Activated CD8-positive, alpha-beta memory T cell treated with anti-CD3 and anti-CD28 coated beads, Interleukin-2, amount 10 ng/mL, durations not matched to agents 7 days and 5 days (primary cell): ENCODE measurements at places on chromosomes 1 and 21. TPM values are rescaled to one million over a fixed set of nuclear protein-coding genes. Genes with fewer than 3 reads are reported as not detected.

The OPTC gene
- total RNA-seq: not detected

- H3K4me3 ChIP-seq: no peak overlapping the region
- DNase-seq: no peak
- peaks cover 4% of the 10 kb centered on the region for H3K27me3 ChIP-seq
- H3K36me3 ChIP-seq: no peaks in the 10 kb centered on the region
- no peak overlapping the region for H3K27ac ChIP-seq
- no peaks in the 10 kb centered on the region for H3K4me1 ChIP-seq
Measured at GRCh38 chr1:48031676-48032075, 34.5 kb upstream of the TRABD2B start.

GRCh38 chr1:182087719-182088350 is 26.3 kb upstream of the ZNF648 start:
- peak overlapping the region; percentile 84 for H3K27ac ChIP-seq
- H3K4me1 ChIP-seq: peaks cover 47% of the 10 kb centered on the region
- H3K36me3 ChIP-seq: no peaks in the 10 kb centered on the region
- H3K27me3 ChIP-seq: peaks cover 5% of the 10 kb centered on the region
- no peak overlapping the region for H3K4me3 ChIP-seq

- no peaks in the 10 kb centered on the region for H3K4me1 ChIP-seq
- no peak for DNase-seq
- peaks cover 3% of the 10 kb centered on the region for H3K27me3 ChIP-seq
Measured at GRCh38 chr1:220391491-220391890, 119.2 kb upstream of the RAB3GAP2 start.

DNA sequence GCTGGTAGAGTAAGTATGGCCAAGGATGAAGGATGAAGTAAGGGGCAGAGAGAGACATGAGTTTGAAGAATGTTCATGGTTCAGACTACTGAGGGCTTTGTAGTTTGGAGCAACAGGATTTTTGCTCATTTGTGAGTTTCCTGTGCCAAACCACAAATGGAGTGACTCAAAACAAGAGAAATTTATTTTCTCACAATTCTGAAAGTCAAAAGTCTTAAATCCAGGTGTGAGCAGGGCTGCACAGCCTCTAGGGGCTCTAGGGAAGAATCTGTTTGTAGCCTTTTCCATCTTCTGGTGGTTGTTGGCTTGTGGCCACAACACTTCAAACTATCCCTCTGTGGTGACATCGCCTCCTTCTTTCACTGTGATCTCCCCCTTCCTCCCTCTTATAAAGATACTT is 58.9 kb downstream of the RHOU start:
- peaks cover 8% of the 10 kb centered on the region for H3K36me3 ChIP-seq
- no peaks in the 10 kb centered on the region for H3K27me3 ChIP-seq
- no peak overlapping the region for H3K4me3 ChIP-seq
- DNase-seq: peak; percentile 76
- no peak overlapping the region for H3K27ac ChIP-seq

GRCh38 chr1:1883092-1883873 is 7.6 kb downstream of the GNB1 start:
- H3K4me3 ChIP-seq: no peak overlapping the region
- H3K36me3 ChIP-seq: peaks cover 23% of the 10 kb centered on the region
- peak overlapping the region; percentile 32 for H3K27ac ChIP-seq
- DNase-seq: no peak
- no peaks in the 10 kb centered on the region for H3K27me3 ChIP-seq

- peaks cover 26% of the 10 kb centered on the region for H3K36me3 ChIP-seq
- H3K27ac ChIP-seq: peak overlapping the region; percentile 98
- DNase-seq: peak; percentile 43
Measured at GRCh38 chr1:150925080-150925479, 1.1 kb upstream of the SETDB1 start.

GRCh38 chr1:232474826-232475225 is 155.1 kb downstream of the SIPA1L2 start:
- peaks cover 3% of the 10 kb centered on the region for H3K27me3 ChIP-seq
- H3K4me1 ChIP-seq: peaks cover 8% of the 10 kb centered on the region
- no peaks in the 10 kb centered on the region for H3K36me3 ChIP-seq

GRCh38 chr1:7117399-7118281 is 332.4 kb downstream of the CAMTA1 start:
- no peaks in the 10 kb centered on the region for H3K4me1 ChIP-seq
- DNase-seq: no peak
- H3K4me3 ChIP-seq: no peak overlapping the region
- no peaks in the 10 kb centered on the region for H3K36me3 ChIP-seq

GRCh38 chr1:147729315-147729714 is 31.1 kb downstream of the GJA5 start:
- H3K36me3 ChIP-seq: peaks cover 1% of the 10 kb centered on the region
- H3K27ac ChIP-seq: no peak overlapping the region
- peaks cover 3% of the 10 kb centered on the region for H3K4me1 ChIP-seq
- H3K27me3 ChIP-seq: peaks cover 57% of the 10 kb centered on the region
- DNase-seq: no peak
- H3K4me3 ChIP-seq: no peak overlapping the region

The TRIM46 gene
- 16.1 TPM for total RNA-seq

DNA sequence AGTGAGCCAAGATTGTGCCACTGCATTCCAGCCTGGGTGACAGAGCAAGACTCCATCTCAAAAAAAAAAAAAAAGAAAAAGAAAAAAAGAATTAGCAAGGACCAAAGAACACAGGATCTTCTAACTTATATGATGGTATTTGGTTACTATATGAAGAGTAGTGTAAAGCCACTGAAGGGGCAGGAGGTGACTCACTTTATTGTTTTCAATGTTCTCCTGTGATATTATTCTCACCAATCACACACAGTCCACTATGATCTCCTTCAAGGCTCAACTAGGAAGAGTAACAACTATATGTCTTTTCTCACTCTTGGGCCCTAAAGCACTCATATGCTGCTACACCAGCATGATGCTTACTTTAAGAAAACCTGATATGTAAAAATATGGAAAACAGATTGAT is 26.7 kb downstream of the RC3H1 start:
- H3K27me3 ChIP-seq: no peaks in the 10 kb centered on the region
- H3K4me3 ChIP-seq: no peak overlapping the region
- no peak for DNase-seq
- H3K27ac ChIP-seq: no peak overlapping the region
- peaks cover 30% of the 10 kb centered on the region for H3K36me3 ChIP-seq
